ENCODE measurements at places on chromosomes 13 and 19. TPM values are rescaled to one million over a fixed set of nuclear protein-coding genes. Genes with fewer than 3 reads are reported as not detected.

Gene RGS9BP
- total RNA-seq: 0.32 TPM

Gene MTRF1
- total RNA-seq: 11.0 TPM

Gene ZNF625
- total RNA-seq: 14.7 TPM

Gene S1PR5
- total RNA-seq: 2.9 TPM

Gene SLC27A5
- 3.0 TPM for total RNA-seq

Gene DENND1C
- total RNA-seq: not detected

Gene PRR22
- under 0.01 TPM for total RNA-seq

Gene APOC4
- not detected for total RNA-seq
